Fibroblast of lung (primary cell): ENCODE measurements at places on chromosomes 2 and 18.

DNA sequence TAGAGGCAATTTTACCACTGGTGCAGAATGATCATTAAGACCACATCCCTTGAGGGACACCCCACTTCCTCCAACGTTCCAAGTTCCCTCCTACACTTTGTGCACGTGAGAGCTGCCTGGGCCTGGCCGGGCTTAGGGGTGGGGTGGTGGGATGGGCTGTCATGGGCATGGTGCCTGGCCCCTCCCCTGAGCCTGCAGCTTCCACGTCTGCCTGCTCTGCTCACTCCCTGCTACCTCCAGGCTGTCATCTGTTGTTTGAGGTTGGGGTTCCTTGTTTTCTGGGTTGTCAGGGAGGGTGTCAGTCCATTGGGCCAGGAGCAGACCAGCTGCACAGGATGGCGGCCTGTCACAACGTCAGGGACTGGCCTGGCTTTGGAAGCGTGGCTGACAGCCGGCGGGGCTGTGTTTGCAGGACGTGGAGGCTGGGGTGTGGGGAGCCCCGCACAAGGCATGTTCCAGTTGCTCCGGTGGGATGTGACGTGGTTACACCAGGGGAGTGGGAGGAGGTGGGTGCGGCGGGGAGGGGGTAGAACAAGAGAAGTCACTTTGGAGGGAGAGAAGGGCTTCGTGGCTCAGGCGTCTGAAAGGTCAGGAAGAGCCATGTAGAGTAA lies 72.3 kb downstream of the RTP5 start:
- DNase-seq, result no peak

GRCh38 chr2:76427452-76427851 lies 716.7 kb upstream of the GCFC2 start:
- no peak for DNase-seq

- DNase-seq, result no peak
Observed at GRCh38 chr2:167104691-167105090, 216.4 kb downstream of the XIRP2 start.

- no peak for DNase-seq
Observed at GRCh38 chr2:135899567-135899966, 23.3 kb upstream of the MCM6 start.

DNA sequence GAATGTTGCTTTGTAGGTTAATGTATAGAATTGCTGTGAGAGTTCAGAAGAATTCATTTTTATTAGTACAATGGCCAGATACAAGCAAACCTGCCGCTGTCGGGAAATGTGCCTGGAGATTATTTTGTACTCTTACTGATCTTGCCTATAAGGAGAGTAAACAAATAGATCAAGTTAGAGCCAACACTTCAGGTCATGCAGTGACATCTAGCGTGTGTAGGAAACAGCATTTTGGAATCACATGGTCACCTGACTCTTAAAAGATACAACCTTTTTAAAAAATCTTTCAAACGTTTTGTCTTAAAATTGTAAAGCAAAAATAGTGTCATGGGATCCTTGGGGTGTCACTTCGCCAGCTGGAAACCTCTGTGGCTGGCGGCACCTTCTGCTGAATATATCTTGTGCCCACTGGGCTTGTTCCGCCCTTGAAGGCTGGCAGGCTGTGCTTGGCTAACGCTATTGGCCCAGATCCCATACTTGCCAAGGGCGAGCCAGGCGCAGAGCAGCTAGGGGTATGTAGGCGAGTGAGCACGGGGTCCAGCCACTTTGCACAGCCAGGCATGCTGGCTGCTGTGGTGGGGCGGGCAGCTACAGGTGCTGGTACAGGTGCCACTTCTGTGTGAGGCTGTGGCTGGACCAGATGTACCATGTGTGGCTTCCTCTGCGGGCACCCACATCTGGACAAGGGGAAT lies 19.5 kb upstream of the RPRM start:
- no peak for DNase-seq

GRCh38 chr2:238123218-238123971 lies 15.1 kb upstream of the KLHL30 start:
- DNase-seq, result no peak

DNA sequence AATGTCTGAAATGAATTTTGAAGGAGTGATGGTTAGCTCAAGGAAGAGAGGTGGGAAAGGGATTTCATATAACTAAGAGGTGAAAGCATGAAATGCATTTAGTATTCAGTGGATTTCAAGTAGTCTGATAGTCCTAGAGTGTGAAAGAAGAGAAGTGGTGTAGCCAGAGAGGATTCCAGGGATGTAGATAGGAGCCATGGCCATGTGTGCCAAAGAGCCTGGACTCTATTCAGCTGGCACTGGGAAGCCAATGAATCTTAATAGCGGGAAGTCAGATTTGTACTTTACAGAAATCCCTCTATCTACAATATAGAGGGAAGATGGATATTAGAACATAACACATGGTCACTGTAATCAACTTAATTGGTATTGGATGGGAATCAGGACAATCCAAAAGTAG lies 8.3 kb upstream of the BOLL start:
- DNase-seq, result no peak

DNA sequence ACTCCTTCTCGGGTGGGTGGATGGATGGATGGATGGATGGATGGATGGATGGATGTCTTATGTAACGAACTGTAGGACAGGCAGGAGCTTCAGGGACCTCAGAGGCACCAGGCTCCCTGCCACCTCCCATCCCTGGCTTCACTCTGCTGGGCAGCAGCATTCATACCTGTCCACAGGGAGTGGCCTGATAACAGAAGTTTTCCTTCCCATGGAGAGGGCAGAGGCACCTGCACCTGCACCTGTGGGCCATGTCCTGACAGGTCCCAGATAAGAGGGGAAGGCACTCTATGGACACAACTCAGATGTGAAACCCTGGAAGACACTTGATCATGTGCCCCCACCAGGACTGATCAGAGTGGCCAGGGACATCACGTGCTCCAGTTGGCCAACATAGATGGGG lies 142.3 kb downstream of the GBX2 start:
- DNase-seq, result no peak

DNA sequence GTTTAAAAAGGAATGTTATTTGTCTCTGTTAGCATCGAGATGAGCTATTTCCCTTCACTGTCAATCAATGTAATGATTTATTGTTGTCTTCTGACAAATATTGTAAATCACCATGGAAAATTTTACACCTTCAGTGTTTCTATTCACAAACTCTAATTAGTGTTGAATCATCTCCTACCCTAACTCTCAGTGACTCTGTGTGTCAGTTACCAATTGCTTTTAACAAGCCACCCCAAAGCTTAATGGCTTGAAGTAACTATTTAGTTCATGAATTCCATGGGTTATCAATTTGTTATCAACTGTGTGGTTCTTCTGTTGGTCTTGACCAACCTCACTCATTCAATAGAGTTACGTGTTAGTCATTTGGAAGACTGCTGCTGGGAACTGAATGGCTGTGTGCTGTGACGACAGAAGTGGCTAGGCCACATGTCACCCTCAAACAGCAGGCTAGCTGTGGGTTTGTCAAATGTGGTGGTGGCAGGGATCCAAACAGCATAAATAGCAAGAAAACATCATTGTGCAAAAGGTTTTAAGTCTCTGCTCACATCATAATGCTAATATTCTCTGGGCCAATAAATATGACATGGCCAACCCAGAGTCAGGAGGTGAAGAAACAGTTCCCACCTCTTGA lies 910.8 kb upstream of the CDH2 start:
- peak; percentile 3 for DNase-seq

DNA sequence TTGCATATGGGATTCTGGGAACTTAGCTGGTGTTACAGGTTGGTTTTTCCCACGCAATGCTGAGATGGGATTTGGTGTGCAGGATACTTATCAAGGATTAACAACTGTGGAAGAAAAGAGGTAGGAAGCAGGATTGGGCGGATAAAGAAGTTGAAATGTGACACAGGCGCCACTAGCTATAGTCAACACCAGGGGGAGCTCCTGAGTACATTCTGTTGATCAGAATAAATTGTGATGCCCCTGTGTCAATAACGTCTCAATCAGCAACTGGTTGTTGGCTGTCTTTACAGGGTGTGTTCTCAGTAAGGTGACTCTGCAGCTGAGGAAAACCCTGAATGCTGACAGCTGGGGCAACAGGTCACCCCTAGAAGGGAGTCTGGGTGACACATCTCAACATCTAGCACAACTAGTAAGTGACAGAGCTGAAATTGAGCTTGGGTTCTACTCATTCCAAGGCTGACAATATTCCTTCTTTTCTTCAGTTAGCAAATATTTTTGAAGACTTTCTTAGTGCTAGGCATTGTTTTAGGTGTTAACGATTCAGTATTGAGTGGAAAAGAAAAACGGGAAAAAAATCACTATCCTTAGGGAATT lies 143.0 kb downstream of the ARL6IP6 start:
- DNase-seq, result peak; percentile 16

GRCh38 chr2:134191835-134192234 lies 62.0 kb upstream of the MGAT5 start:
- DNase-seq, result no peak

DNA sequence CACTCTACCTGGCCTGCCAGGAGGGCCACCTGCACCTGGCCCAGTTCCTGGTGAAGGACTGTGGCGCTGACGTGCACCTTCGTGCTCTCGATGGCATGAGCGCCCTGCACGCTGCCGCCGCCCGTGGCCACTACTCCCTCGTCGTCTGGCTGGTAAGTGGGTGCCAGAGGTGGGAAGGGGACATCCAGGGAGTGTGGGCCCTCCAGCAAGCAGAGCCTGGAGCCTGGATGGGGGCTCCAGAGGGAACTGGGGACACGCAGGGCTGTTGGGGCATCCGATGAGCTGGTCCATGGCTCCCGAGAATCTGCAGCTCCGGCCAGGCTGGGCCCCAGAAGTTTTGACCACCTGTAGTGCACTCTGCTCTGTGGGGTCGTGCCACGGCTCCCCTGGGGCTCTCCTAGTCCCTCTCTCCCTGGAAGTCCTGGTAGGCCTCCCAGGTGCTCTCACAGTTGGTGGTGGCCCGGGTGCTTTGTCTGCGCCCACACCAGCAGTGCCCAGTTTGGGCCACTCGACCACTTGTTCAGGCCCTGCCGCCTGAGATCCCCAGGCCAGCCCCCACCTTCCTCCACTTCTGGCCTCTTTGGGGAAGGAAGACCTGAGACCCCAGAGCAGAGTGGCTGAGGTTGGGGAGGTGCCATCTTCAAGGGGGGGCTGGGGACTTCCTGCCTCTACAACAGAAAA lies 4.7 kb downstream of the ESPNL start:
- no peak for DNase-seq

DNA sequence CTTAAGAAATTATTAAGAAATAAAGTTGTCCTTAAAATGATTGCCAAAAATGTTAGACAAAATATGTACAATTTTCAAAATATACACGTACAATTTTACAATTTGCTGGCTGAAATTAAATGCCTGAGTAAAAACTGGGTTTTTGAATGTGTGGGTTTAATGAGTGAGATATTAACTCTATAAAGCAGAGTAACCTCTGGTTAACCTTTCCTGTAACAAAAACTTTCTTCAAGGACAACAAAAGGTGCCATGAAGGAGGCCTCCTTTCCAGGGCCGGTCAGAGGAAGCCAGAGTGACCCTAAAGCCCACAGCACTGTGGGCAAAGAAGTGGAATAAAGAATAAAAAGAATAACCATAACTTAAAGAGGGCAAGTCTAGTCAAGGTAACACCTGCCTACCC lies 16.5 kb upstream of the MAL start:
- no peak for DNase-seq

DNA sequence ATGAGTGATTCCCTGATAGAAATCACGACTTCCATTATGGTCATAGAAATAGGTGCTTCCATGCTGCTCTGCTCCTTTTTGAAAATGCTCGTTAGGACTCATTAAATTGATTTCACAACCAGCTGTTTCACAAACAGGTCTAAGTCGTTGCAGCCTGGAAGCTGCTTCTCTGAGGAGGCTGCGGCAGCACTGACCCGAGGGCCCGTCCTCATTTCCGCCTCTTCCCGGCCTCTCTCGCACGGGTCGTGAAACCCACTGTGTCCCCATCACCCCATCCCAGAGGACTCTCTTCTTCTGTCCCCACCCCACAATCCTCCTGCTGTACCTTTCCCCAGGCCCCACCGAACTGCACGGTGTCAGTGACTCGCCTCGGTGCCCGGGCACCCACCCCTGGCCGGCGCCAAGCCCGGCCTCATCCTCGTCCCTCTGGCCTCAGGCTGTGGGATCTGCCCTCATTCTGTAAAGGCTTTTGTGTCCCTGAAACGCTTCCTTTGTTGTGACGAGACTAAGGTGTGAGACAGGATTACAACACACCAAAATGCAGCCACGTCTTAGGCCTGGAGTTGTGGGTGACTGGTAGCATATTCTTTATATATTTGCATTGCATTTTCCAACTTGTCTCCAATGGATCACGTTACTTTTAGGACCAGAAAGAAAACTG lies 112.7 kb upstream of the CTDP1 start:
- no peak for DNase-seq

DNA sequence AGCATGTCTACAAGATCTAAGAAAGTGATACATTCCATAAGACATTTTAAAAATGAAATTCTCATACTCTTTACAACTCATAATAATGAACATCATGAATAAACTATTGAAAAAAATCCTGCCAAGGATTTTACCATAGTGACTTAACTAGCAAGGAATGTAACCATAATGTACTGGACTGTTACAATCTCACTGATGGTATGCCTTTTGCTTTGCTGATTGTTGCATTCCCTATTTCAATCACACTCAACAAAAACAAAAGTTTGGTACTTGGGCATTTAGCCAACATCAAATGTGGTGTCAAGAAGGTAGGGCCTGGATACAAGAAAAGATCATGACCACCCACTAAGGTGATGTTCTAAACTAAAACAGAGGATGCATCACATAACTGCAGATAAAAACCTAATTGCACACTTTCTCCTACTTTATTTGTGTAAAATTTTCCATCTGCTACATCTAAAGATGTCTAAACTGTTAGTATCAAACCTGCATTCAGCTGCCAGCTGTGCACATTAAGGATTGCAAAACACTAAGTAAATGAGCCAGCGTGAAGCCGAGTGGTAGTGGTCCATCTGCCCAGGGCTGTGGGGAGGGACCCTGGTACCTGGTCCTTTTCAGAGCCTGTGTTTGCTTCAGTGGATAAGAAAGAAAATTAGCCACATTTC lies 564.4 kb downstream of the ZEB2 start:
- peak; percentile 80 for DNase-seq

- DNase-seq, result no peak
Observed at GRCh38 chr2:229640636-229641035, 73.7 kb downstream of the DNER start.

DNA sequence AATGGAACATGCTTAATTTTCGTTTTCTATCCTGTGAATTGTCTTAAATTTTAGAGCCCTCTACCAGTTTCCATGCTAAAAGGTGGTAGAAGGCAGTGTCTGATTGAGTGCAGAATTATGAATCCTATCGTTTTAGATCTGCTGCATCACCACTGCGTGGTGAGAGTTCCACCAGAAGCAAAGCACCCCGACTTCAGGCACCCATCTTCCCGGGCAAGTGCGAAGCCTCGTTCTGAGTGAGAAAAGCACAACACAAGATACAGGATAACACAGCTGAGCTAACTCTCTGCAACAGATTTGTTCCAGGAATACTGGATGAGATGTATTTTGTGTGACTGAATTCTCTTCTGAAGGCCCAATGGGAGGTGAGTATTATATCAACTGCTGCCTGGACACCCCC lies 471.5 kb downstream of the EIPR1 start:
- DNase-seq, result no peak
